IPS DF 6.9 (cell line): ENCODE measurements at places on chromosomes 1 and 21.
A peak's percentile ranks its signal among the peaks of the same experiment; 100 is the strongest.

- DNase-seq = peak; percentile 22
Measured at GRCh38 chr1:100325415-100326324, 26.6 kb upstream of the CDC14A start.

DNA sequence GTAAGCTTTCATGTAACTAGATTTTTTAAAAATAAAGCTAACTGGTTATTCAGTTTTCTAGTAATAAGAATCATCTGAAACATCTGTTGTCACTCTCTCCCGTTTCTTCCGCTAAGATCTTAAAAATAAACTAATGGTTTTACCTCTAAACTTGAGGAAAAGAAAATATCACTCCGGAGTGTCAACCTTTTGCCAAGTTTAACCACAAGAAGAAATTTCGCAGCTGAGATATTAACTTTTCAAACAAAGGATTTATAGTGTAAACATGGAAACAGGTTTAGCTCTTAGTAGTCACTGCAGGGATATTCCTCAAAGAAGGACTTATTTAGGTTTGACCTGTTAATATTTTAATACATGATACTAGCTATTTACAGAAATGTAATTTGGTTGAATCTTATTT lies 954.9 kb downstream of the ADGRL2 start:
- no peak for DNase-seq

- DNase-seq = no peak
Measured at GRCh38 chr1:41776891-41777441, 141.8 kb downstream of the HIVEP3 start.

DNA sequence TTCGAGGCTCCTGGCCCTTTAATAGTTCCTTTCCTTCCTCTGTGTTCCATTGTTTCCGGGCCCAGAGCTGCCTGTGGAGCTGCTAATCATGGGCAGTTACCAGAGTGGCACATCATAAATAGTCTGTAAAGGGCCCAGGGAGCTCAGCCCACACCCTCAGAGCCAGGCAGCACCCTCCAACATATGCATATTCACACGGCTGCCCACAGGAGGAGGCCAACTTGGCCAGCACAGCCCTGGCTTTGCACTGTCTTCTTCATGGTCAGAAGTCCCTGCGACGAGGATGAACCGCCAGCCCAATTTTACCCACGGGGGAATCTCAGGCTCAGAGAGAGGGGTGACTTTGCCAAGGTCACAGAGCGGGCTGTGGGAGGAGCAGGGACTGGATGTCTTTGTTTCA lies 172.5 kb downstream of the TRABD2B start:
- no peak for DNase-seq

DNA sequence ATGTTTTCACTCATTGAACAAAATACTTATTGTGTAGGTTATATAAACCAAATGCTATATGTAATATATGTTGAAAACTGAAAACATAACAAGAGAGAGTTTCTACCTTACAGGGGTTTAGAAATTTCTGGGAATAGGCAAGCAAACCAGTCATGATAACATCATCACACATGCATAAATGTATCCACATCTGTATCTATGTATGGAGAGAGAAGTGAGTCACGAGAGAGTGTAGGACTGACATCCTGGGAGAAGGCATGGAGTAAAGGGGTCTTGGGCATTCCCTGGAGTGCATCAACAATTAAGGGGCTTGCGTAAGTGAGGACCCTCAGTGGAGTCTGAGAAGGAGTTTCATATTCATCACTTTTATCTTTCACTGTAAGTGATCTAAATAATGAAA lies 65.5 kb downstream of the PCNX2 start:
- no peak for DNase-seq

GRCh38 chr1:30879940-30880677 lies 28.4 kb downstream of the SDC3 start:
- DNase-seq = peak; percentile 50

- no peak for DNase-seq
Measured at GRCh38 chr1:156009404-156009803, 11.3 kb downstream of the SSR2 start.

DNA sequence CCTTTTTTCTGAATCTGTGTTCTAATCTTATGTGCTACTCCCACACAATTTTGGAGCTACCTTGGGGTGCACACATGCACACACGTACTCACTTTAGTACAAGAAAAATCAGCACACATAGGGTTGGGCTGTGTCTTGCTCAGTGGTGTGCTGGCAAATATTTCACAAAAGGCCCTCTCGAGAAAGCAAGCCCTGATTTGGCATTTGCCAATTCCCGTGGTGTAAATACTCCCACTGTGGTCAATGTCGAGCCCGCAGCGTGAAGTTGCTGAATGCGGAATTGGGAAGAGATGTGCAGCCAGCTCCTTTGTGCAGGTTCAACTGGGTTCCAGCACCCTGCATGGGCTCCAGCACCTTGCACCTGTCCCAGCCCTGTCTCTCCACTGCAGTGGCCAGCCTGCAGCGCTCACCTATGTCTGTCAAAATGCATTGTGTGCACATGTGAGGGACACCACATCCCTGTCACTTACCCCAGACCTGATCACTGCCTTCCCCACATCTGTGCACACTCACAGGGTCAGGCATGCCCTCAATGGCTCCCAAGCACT lies 78.4 kb upstream of the WNT4 start:
- no peak for DNase-seq

DNA sequence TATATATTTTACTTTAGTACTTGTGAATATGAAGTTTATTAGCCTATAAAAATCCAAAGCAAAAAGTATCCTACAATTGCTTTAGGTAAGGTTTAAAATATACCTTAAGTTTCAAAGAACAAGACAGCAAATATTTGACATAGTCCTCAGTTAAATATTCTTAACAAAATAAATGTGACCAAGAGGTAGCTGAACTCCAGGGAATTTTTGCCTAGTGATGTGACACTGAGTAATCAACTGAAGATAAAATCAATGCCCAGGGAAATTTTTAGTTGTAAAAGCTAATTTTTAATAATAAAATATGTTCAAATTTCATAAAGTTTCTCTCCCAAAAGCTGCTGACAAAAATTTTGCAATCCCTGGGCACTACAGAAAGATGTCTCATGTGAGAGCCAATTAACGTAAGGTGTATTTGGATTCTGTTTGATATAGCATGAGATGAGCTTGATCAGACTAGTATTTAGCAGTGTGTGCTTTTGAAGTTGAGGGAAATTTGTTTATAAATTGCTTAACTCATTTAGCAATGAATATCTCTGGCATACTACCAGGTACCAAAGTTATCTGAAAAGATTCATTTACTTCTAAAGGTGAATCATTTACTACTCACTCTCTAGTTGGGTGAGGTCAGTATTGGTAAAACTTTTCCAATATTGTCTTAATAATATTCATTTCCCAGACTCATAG lies 80.2 kb upstream of the PALMD start:
- DNase-seq = no peak

GRCh38 chr1:236720611-236721010 lies 34.3 kb downstream of the ACTN2 start:
- DNase-seq = no peak

DNA sequence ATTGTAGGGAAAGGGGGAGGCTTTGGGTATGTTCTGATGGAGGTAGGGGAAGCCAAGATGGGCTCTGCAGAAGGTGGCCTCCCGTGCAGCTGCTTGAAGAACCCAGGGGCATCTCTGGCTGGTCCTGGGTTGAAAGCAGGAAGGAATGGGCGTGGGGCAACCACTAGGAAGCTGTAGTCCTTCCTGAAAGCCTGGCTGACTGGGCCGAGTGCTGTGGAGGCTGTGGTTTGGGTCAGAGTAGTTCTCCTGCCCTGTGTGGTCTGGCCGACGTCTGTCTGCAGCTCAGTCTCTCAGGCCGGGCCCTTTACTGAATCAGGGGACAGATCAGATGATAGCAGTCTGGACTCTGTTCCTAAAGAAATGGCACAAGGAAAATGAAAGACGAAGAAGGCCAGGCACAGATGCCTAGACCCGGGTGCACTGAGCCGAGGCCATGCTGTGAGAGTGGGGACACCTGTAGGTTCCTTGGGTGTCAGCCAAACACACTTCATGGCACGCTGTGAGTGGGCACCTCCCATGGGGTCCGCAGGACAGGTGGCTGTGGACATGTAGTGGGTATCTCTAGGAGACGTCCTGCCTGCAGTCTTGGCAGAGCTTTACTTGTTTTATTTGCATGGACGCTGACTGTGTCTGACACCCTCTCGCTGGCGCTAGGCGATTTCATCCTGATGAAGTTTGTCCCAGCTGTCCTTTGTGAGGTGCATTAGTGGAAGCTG lies 87.0 kb downstream of the POFUT2 start:
- no peak for DNase-seq

GRCh38 chr21:31395268-31395667 lies 51.2 kb upstream of the TIAM1 start:
- DNase-seq = no peak

DNA sequence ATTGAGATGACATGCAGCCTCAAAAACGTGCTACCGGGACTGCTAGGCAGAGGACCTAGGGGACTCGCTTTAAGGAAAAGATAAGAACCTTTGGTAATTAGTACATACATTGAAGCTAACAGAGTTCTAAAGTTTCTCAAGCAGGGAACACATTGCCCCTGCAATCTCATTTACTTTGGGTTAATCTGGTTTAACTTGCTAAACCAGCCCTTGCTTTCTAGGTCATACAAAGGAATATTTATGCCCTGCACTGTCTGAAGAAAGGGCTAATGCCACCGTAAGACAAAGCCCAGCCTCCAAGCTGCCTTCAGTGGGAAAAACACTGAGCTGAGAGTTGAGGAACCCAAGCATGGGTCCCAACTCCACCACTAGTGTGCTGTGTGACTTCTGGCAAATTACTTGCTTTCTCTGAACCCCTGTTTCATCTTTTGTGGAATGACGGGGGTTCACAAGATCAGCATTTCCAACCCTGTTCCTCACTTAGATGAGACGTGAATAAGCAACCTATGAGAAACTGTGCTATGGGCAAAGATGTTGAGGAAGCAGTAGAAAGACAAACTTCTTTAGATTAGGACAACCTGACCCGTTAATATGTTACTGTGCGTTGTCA lies 66.3 kb downstream of the VWA5B1 start:
- no peak for DNase-seq

GRCh38 chr1:162088281-162088969 lies 18.9 kb downstream of the NOS1AP start:
- DNase-seq = no peak

DNA sequence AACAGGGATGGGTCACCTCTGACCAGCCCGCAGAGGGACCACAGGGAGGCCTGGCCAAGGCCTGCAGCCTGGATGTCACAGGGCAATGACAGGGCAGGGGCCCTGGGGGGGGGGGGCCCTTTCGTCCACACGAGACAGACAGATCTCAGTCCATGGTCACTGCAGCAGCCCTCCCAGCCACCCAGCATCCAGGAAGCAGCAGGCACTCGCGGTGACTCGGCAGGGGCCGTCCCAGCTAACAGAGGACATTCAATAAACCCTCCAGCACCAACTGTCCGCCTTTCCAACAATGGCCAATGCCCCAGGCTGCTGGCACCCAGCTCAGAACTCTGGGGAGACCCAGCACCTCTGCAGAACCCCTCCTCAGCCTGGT lies 32.9 kb downstream of the MEGF6 start:
- no peak for DNase-seq

- no peak for DNase-seq
Measured at GRCh38 chr21:37071561-37072273, 1.2 kb downstream of the PIGP start.

DNA sequence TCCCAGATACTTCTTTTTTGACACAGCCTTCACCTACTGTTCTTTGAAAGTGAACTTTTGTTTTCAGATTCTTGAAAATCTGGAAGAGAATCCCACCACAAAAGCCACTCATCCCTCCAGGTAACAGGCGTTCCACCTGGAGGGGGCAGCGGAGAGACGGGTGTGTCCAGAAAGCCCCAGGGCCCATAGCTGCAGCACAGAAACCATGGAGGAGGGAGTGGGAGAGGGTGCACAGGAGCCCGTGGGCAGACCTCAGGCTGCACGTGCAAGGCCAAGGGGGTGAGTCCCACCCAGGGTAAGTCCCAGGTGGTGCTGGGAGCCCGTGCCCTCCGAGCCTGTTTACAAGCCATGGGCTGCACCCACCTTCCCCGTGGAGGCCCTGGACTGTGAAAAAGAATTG lies 86.5 kb downstream of the PSMG1 start:
- peak; percentile 13 for DNase-seq
